ENCODE measurements at places on chromosomes 5 and 9. TPM values are rescaled to one million over a fixed set of nuclear protein-coding genes. Genes with fewer than 3 reads are reported as not detected.

The CXCL14 gene
- not detected for total RNA-seq

The KIF24 gene
- total RNA-seq, result 12.3 TPM

The FOXI1 gene
- total RNA-seq, result not detected

The SCGB3A2 gene
- total RNA-seq, result not detected

The SPATA31D4 gene
- not detected for total RNA-seq

The NOL8 gene
- 38.6 TPM for total RNA-seq

The IFNW1 gene
- total RNA-seq, result not detected

The EDIL3 gene
- total RNA-seq, result 1.2 TPM

The MYMK gene
- total RNA-seq, result not detected

The PCDHGB6 gene
- 53.7 TPM for total RNA-seq

DNA sequence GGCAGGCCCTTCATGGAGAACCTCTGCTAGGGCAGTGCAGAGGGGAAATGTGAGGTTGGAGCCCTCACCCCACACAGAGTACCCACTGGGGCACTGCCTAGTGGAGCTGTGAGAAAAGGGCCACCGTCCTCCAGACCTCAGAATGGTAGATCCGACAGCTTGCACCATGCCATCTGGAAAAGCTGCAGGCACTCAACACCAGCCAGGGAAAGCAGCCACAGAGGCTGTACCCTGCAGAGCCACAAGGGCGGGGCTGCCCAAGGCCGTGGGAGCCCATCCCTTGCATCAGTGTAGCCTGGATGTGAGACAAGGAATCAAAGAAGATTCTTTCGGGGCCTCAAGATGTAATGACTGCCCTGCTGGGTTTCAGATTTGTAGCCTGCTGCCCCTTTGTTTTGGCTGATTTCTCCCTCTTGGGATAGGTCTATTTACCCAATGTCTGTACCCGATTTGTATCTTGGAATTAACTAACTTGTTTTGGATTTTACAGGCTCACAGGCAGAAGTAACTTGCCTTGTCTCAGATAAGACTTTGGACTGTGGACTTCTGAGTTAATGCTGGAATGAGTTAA, 16.6 kb upstream of the ZDHHC11 start:
- no peak for DNase-seq

DNA sequence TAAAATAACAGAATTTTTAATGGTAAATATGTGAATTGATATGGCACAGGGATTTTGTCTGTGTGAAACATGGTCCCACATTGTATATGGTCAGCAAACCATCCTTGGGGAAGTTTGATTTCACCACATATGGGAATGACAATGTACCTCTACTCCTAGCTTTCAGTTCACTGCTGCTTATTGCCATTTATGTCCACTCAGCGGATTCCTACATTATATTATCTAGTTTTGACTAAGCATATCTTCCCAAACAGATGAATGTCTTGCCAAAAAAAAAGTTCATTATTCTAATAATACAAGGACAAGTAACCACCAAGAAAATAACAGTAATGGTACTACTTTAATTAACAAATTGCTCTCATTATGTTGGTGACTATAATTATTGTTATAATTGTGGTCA, 1521.6 kb downstream of the MAT2B start:
- DNase-seq, result no peak

DNA sequence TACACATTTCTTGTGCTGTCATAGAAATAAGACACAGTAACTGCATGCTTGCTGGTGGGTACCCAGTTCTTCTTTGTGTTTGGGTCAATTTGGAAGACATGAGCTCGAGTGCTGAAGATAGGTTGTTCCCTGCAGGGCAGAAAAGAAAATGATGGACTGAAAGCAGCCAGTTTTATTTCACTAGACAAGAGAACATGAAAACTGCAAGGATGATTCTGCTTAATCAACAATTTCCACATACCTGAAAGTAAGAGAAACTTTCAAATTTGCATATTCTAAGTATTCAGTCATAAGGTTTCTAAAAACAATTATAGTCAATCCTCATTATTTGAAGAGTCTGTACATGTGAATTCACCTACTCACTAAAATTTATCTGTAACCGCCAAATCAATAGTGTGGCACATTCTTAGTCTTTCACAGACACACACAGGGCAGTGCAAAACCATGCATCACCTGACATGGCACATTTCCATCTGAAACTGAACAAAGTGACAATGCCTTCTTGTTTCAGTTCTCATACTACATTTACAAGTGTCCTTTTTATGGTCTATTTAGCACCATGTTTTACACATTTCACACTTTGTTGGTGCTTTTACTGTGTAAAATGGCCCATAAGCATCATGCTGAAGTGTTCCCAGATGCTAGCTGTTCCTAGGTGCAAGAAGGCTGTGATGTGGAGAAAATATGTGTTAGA, 56.9 kb downstream of the HOMER1 start:
- DNase-seq, result no peak

DNA sequence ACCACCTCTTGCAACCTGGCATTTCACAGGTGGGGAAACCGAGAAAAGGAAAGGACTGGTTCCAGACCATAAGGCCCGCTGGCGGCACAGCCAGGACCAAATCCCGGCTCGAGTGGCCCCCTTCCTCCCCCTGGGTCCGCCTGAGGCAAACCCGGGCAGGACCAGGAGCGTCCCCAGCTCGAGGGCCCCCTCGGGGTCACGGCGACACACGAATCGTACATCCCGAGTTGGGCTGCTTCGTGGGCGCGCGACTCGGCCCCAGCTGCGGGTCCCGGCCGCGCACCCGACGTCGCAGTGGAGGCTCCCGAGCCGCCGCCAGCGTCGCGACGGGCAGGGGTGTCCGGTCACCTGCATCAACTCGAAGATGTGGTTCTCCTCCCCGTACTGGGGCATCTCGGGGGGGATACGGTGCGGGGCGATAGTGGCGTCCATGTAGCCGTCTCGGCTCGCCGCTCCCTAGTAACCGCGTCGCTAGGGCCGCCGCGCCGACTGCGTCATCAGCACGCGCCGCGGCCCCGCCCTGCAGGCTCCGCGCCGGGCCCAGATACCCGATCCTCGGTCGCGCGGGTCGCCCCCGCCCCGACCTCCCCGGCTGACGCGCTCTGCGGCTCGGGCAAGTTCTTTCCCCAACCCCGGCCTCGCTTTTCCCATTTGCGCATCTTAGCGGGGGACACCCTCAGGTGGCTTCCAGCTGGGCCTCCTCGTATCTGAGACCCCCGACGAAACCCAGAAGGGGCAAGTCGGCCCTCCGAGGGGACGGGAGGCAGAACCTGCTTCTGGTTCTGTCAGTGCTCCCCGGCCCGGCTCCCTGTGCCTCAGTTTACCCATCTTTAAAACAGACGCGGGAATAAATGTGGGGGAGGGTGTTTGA, at the start of gene AK8:
AK8 (minus strand) TSS at position 461 of the 871 bp plus-strand sequence; CDS start at position 432, 29 bp downstream.
- DNase-seq, result peak; percentile 68

- DNase-seq, result no peak
These were observed 35.0 kb upstream of the UNC5A start for GRCh38 chr5:176775409-176775808.

GRCh38 chr5:11180890-11181289, 419.9 kb upstream of the DAP start:
- no peak for DNase-seq

DNA sequence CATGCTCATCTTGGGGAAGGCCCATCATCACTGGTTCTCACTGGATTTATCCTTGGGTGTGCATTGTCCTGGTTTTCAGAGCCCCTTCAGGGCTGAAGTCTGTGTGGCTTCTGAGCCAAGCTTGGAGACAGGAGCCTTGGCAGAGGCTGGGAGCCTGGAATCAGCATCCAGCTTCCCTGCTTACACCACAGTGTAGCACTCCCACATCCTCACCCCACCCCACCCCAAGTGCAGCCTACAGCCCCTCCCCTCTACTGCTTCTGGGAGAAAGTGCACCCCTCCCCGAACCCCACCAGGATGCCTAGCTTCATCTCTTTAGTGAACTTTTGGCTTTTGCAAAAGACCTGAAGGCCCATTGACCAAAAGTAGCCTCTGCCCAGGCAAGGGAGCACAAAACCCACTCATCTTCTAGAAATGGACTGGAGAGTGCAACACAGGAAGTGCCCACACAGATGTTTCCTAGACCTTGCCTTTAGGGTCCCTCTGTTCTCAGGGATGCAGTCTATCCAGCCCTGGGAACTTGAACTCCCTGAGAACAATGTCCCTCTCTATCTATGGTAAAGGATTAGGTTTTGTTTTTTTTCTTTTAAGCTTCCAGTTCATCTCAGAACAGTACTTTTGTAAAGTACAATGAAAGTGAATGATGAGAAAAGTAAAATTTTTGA, 189.7 kb downstream of the PALM2AKAP2 start:
- DNase-seq, result no peak

DNA sequence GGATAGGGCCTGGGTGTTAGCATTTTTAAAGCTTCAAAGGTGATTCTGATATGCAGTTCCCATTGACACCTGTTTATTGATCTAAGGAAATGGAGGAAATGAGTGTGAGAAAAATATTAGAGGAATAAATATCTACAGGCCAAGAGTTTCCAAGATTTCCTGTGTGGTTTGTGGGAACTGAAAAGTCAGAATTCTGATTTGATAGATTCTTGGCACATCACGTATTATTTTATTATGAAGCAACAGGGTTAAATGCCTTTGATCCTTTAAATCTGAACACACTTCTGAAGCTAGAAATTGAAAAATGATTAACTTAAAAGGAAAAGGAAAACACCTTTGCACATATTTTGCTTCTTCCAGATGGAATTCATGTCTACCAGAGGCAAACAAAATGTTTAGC, 113.7 kb downstream of the CD180 start:
- no peak for DNase-seq

DNA sequence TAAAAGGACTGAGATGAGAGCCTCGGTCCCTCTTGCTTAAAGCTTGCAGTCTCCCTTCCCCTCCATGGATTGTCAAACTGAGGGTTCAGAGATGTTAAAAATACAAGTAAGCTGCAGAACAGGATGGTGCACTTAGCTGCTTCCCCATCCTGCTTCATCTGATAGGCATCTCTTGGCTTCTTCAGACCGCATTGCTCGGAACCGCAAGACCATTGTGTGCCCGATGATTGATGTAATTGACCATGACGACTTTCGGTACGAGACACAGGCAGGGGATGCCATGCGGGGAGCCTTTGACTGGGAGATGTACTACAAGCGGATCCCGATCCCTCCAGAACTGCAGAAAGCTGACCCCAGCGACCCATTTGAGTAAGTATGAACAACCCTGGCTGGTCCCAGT, 65.5 kb upstream of the SAP30L start:
- no peak for DNase-seq

DNA sequence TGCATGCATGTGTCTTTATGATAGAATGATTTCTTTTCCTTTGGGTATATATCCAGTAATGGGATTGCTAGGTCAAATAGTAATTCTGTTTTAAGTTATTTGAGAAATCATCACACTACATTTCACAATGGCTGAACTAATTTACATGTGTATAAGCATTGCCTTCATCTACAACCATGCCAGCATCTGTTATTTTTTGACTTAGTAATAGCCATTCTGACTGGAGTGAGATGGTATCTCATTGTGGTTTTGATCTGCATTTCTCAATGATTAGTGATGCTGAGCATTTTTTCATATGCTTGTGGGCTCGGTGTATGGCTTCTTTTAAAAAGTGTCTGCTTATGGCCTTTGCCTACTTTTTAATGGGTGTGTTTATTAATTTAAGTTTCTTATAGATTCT, 102.3 kb upstream of the CCDC112 start:
- no peak for DNase-seq

DNA sequence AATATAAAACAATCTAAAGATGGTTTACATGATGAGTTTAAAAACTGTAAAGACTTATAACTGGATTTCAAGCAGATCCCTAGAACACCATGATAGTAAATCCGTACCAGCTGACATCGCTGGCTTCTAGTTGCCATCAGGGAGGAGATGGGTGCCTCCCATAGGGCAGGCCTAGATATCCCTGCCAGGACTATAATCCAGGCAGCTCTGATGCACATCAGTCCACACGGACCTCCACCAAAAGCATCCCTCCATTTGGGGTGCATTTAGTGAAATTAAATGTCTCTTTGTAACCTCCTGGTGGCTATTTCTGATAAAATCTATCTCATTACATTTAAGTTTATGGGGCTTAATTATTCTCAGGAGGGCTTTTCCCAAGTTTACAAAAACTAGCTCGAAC, 45.8 kb downstream of the RETREG1 start:
- DNase-seq, result no peak

DNA sequence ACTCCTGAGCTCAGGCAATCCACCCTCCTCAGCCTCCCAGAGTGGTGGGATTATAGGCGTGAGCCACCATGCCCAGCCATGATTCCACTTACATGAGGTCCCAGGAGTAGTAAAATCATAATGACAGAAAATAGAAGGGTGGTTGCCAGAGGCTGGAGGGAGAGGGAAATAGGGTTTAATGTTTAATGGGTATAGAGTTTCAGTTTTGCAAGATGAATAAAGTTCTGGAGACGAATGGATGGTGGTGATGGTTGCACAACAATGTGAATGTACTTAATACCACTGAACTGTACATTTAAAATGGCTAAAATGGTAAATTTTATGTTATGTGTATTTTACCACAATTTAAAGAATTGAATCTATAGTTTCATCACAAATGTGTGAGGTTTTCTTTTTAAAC, 146.5 kb upstream of the ABCA1 start:
- no peak for DNase-seq

- DNase-seq, result no peak
These were observed 871.7 kb upstream of the TYRP1 start for GRCh38 chr9:11821306-11821975.

DNA sequence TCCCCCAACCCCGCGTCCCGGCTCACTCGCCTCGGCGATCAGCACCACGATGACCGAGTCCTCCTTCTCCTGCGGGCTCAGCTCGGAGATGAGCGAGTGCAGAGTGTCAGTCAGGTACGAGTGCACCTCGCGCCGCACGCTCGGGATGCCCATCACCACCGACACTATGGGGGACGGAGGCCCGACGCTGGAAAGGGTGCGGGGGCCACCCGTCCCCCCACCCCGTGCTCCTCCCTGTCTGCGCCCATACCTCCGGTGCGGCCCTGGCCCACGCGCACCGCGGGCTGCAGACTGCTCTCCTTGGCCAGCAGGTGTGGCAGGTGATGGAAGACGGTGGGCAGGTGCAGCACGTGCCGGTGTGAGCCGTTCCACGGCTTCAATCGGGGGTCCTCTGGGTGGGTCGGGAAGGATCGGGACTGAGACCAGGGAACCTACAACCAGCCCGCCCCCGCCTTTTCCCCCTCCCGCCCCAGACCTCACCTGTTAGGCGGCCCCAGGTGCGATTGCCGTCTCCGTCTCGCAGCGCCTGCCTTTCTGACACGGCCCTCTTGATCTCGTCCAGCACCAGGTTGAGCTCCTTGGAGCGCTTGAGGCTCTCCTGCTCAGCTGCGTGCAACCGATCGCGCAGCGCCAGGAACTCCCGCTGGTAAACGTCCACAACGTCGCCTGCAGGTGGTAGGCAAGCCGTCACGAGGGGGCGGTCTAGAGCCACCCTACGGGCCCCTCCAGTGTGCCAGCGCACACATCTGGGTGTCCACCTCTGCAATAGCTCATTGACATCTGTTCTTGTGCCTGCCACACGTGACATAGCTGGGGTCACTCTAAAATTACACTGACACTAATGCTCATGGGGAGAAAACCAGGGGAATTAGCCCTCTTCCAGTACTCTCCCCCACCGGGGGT, 5.1 kb downstream of the MGAT4B start:
- DNase-seq, result peak; percentile 55

- peak; percentile 70 for DNase-seq
These were observed 2.7 kb downstream of the VCAN start for GRCh38 chr5:83474161-83474796.

Data from neural crest cell (in vitro differentiated cells).